ENCODE measurements at places on chromosomes 3 and 15.

DNA sequence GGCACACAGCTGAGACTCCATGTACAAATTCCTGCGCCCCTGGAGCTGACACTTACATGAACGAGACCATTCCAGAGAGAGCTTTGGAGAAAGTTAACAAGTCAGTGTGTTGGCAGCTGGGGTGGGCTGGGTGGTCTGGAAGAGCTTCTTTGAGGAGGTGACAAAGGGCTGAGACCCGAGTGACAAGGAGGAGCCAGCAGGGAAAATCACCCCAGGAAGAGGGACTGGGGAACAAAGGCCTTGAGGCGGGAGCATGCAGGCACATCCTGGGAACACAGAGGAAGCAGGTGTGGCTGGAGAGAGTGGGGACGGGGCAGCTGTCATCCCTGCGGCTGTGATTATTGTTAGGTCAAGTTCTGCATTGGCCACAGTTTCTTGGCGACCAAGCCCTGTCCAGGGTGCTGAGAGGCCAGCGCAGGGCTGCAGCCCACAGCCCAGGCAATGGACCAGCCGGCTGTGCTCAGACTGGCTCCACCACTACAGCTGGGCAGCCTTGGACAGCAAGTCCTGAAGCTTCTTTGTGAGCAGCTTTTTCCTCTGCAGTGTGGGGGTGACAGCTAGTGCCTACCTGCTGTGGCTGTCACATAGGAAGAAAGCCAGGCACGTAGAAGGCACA lies 34.2 kb upstream of the PRR23E start:
- no peak for DNase-seq

- no peak for DNase-seq
Measured at GRCh38 chr3:127374086-127375010, 86.5 kb upstream of the PRR20G start.

- no peak for DNase-seq
Measured at GRCh38 chr3:55639143-55639542, 152.0 kb upstream of the WNT5A start.

- DNase-seq, result no peak
Measured at GRCh38 chr15:70033529-70034140, 64.1 kb downstream of the TLE3 start.

All from vagina (tissue), 2 donors.